Posterior cingulate gyrus (tissue), 11 donors: ENCODE measurements at places on chromosomes 1 and 21.

GRCh38 chr1:2412773-2413494 is 570 bp upstream of the PEX10 start:
- DNase-seq, result no peak

DNA sequence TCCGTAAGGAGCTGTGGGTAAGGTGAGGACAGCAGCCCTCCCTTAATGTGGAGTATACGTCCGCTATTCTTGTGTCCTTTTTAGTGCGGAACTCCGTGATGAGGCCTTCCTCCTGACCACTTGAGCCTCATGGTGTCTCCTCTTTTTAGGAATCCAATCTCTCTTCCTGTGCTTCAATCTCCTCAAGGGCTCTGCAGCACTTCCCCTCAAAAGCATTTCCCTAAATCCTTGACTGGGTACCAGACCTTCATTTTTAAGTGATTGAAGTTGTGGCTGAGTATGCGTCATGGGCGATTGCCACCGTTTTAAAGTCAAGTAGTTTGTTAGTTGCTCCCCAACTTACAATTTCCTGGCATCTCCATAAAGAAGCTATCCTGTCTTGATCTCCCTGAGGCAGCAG is 62.8 kb downstream of the SAMSN1 start:
- no peak for DNase-seq

- no peak for DNase-seq
Observed at GRCh38 chr1:88888750-88889149, 2.6 kb downstream of the GTF2B start.

DNA sequence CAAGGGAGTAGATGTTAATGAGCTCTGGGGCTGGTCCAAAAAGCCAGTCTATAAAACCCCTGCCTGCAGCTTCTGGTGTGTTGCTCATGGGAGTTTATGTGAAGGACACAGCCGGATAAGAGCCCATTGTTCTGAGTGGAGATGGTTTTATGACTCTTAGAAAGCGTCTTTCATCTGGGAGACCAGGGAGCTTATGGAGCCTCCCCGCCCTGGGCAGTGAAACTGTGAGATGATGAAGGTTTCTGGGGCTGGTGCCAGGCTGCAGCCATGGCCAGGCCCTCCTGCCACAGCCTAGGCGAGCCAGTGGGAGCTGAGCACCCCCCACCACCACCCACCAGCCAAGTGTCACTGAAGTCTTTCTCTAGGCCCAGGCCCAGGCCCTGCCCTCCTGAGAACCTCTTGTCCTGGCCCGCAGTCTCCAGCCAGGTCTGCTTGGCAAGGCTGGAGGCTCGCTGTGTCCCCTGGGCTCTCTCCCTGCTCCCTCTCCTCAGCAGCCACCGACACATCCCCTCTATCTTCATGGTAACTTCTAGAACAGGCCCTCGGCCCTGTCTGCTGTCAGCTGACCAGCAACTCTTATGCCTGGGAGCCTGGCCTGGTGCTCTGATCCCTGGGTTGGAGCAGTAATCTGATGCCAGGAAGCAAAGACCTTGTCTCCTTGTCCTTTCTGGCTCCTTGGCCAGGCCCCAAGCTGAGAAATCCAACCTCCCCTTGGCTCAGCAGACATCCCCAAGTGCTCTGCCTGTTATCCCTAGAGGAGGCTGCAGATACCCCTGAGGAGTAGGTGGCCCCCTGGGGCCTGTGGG is 7.6 kb upstream of the ARHGEF10L start:
- peak; percentile 91 for DNase-seq

DNA sequence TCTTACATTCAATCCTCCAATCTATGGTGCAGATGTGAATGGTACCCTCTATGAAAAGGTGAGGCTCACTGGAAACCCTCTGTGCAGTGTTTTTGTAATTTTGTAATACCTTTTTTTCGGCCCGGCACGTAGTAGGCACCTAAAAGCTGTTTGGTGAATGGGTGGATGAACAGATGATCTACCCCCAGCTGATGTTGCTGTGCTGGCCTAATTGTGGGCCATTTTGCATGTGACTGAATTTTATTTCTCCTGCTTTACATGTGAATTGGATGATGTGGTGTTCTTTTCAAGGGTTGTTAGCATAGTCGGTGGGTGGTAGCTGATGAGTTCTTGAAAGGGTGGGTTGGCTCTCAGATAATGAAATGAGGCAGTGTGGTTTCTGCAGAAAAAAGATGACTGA is 10.4 kb downstream of the KDM4A start:
- no peak for DNase-seq

DNA sequence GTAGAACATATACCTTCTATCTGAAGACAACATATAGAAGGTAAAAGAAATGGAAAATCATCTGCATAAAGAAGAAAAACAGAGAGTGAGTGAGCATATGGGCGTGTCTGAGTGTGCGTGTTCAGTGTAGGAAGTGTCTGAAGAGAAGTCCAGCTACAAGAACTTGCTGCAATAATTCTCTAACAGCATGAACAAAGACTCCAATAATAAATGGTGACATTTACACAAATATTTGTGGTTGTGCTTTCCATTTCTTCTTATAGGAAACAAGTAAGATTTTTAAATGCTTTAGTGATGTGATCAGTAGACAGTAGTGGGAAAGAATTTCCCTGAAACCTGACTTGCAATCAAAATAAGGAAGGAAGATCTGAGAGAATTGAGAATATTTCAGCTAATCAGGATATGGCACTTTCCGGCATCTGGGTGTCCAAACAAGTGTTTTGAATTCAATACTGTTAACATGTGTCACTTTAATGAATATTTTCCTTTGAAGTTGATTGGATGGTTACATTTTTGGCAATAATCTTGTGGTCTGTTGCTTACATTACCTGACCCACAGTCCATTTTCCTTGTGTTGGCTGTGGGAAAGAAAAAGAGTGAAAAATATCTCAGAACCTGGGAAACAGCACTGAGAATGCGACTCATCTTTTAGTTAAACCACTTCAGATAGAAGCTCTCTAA is 154.0 kb downstream of the TGFB2 start:
- no peak for DNase-seq

GRCh38 chr21:31558189-31558961 is 101.1 kb upstream of the SOD1 start:
- peak; percentile 31 for DNase-seq

GRCh38 chr1:2152954-2153353 is 41.6 kb downstream of the FAAP20 start:
- DNase-seq, result no peak

DNA sequence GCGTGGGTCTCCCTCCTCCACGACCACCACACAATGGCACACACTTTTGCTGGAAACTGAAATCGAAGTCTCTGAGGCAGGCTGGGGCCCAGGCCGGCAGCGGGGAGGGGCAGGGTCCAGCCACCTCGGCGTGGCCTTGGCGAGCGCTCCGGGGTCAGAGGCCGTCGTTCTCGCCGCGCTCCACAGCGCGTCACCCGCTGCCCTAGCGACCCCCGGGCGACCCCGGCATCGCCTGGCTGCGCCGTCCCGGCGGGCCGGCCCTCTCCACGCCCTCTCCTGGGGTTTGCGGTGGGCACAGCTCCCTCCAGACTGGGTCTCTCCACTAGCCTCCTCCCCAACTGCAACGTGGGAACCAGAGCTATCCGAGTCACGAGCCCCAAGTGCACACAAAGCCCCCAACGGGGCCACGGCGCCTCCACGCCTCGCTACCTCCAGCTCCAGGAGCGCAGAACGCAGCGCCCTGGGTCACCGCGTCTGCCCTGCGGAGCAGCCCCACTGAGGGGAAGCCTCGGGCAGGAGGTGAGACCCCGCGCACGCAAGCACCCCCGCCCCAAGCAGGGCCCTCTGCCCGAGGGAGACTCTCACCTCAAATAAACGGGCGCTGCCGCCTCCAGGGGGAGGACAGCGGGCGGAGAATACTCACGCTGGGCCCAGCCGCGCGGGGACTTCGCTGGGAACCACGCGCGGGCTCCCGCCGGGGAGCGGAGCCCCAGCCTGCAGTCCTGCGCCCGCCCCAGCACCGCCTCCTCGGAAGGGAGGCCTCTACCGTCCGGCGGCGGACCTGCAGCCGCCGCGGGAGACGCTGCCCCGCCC is 134.0 kb upstream of the BARHL2 start:
- peak; percentile 73 for DNase-seq

DNA sequence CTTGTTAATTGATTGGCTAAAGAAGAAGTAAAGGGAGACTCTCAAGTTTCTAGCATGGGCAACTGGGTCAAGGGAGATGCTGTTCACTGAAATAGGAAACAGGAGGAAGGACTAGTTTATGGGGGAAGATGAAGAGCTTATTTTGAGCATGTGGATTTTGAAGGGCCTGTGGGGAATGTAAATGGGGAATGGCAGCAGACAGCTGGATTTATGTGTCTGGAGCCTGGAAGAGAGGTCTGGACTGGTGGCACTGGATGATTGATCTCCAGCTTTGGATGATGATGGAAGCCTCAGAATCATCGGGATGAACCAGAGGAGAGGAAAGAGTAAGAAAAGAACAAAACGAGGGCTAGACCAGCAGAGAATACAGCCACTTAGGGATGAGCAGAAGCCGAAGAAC is 54.9 kb upstream of the ENAH start:
- no peak for DNase-seq

DNA sequence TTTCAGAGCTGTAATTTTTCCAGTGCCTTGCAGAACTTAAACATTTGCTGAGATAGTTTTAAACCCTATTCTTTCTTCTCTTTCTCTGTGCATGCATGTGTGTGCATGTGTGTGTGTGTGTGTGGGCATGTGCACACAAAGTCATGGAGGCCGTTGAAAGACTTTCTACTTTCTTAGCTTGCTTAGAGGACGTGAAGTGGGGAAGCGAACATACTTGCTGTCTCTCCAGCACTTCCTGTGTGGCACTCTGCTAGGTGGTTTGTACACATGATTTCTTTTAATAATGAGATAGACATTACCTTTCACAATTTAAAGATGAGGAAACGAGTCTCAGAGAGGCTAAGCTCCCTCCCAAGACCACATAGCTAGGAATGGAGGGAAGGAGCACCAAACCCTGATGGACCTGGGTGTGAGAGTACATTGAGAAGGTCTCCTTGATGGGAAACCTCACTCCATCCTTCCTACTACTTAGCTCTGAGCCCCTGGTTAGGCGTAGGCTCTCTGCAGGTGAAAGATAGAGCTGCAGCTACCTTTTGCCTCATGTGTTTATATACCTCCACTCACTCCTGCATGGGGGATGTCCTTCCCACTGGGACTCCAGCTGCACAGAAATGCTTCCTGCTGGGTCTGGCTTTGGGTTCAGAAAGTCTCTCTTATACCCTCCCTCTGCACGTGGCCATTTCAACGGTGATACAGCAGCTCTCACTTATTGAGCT is 101.9 kb upstream of the USP24 start:
- no peak for DNase-seq
